Renal cortex interstitium (tissue), 15 donors: ENCODE measurements at places on chromosomes 6 and 20. TPM values are rescaled to one million over a fixed set of nuclear protein-coding genes. Genes with fewer than 3 reads are reported as not detected.

DNA sequence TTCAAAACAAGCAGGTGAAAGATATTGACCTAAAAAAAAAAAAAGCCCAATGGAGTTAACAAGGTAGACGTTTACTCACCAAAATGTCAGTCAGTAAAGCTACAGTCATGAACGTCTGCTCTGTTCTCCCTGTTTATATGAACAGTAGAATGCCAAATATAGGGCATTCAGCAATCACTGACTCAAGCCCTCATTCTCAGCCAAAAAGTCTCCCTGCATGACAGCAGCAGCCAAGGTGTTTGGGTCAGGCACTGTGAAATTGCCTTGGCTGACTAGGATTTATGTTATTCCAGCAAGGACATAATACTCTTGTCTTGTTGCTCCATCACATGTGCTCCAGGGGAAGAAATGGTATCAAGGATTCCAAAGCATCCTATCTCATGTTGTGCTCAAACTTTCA is 194.7 kb upstream of the RSPO3 start:
- DNase-seq = no peak

EYA4 gene
- 12.0 TPM for polyA plus RNA-seq

GRCh38 chr20:17762873-17763557 is 63.2 kb downstream of the BANF2 start:
- no peak for DNase-seq

DNA sequence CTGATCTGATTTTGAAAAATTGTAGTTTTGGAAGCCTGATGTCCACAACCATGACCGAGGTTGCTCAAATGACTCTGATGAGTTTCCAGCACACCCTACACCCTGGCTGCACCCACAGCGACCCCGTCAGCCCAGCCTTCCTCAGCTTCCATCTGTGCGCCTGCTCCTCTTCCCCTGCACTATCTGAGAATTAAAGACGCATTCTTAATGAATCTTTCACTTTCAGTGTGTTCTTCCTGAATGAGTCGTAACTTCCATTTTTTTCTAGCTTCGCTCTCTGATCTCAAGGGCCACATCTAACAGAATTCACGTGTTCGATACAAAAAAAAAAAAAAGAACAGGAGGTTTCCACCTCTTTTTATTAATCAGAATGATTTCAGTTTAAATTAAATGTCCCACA is 21.3 kb upstream of the RREB1 start:
- no peak for DNase-seq

- no peak for DNase-seq
Observed at GRCh38 chr6:26121141-26122004, 34.1 kb downstream of the HFE start.

PRRT1 gene
- 2.6 TPM for polyA plus RNA-seq

DNA sequence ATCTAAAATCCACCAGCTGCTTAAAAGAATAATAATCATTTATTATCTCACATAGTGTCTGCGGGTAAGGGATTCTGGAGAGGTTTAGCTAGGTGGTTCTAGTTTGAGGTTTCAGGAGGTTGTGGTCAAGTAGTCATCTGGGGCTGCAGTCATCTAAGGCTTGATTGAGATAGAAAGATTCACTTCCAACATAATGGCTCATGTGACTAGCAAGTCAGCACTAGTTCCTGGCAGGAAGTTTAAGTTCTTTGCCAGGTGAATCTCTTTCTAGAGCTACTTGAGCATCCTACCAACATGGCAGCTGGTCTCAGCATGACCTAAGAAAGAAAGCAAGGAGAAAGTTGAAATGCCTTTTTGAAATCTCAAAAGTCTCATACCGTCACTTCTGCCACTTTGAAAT is 128.8 kb downstream of the EDN1 start:
- DNase-seq = no peak

- DNase-seq = no peak
Observed at GRCh38 chr6:80921861-80922460, 815.5 kb downstream of the BCKDHB start.
